Vagina (tissue), 2 donors: ENCODE measurements at places on chromosomes 6 and 20.

GRCh38 chr20:51470907-51471411 lies 71.6 kb downstream of the NFATC2 start:
- DNase-seq = no peak

DNA sequence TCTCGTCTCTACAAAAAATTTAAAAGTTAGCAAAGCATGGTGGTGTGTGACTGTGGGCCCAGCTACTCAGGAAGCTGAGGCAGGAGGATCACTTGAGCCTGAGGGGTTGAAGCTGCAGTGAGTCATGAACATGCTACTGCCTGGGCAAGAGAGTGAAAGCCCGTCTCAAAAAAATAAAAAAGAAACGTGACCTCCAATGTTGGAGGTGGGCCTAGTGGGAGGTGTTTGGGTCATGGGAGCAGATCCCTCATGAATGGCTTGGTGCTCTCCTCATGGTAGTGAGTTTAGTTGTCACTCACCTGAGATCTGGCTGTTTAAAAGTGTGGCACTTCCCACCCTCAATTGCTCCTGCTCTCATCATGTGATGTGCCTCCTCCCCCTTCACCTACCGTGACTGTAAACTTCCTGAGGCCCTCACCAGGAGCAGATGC lies 24.3 kb downstream of the RBL1 start:
- DNase-seq = no peak

DNA sequence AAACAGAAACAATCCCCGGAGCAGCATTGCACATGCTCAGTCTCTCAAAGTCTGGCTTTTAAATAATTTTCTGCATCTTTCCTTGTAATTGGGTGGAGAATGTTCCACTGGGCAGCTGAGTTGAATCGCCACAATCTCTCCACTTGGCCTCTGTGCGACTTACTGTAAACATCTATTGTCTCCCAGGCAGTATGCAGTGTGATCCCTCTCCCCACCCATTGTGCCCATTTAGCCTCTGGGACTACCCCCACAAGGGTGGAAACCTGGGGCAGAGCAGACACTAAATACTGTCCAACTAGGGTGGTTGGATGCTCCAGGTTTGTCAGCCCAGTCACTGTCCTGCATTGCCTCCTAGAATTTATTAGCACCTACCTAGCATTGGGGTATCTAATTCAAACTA lies 96.2 kb downstream of the JARID2 start:
- no peak for DNase-seq

DNA sequence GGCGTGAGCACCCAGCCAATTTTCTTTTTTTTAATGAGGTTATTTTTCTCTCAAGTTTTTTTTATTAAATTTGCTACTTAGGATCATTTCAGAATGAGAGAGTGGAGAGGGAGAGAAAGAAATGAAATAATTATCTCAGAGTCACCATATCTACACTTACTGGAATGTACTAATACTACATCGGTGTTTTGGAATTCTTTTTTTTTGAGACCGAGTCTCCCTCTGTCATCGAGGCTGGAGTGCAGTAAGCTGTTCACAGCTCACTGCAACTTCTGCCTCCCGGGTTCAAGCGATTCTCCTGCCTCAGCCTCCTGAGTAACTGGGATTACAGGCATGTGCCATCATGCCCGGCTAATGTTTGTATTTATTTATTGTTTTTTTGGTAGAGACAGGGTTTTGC lies 27.8 kb downstream of the ANKRD6 start:
- DNase-seq = no peak

DNA sequence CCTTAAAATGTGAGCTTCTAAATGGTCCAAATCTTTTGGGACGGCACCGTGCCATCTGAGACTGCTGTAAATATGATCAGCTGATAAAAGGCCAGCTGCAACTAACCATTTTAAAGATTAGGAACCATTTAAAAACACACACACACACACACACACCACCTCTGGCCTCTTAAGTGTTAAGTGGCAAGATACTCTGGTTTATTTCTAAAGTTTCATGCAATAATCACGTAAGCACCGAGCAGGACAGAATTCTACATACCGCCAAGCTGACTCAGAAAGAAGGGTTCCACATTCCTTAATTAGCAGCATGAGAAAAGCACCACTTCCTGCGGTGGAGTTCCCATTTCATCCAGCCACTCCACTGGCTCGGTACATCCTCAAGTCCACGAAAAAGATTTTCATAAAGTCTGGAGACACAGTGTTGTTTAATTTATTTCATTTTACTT lies 17.8 kb upstream of the ZNF217 start:
- DNase-seq = peak; percentile 81

DNA sequence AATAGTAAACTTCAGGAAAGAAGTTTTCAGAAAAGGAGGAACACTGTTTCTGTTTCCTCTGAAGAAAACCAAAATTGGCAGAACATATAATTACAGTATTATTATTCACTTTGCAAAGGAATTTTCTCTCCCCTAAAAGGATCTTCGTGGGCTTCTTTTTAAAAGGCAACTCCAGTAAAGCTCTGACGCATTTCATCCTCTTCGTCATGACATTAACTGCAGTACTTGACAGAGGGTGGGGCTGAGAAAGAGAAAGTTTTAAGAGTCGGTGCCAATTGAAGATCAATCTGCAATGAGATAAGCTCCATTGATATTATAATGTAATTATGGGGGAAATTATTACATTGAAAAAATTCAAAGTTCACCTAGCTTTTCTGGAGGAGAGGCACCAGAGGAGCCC lies 75.8 kb downstream of the MYB start:
- no peak for DNase-seq
